ENCODE measurements at places on chromosomes 12 and 14.

DNA sequence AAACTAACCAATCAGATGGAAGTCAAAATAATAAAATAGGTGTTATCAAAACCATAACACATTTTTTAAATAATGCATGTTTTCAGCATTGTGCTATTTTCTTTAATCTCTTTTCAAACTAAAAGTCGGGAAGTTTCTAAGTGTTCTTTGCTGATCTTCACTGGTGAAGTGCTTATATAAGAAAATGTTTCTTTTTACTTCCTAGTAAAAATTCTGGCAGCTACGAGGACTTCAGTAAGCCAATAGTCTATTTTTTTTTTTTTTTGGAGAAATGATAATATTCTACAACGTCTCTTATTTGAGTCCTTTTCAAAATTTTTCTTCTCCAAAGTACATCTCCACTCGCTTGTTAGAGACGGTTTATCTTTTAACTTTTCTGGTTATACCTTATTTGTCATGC lies 448.0 kb downstream of the SLC6A15 start:
- DNase-seq, result no peak

- no peak for DNase-seq
Measured at GRCh38 chr12:46364300-46364696, 8.3 kb downstream of the SLC38A2 start.

DNA sequence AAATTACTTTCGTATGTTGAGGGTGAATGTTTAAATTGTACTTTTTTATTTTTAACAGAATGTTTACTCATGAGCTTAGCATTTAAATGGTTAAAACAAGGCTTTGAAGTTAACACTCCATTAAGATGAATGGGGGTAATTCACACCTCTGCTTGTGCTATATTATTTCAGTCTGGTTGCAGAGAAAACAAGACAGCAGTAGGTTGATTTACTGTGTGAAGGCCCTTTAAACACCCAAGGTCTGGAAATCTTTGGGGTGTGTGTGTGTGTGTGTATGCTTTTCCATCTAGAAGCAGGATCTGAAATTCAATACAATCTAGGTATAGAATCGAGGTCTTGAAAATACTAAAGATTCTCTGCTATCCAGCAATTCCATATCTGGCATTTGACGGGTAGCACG lies 83.8 kb downstream of the SLC38A6 start:
- DNase-seq, result no peak

DNA sequence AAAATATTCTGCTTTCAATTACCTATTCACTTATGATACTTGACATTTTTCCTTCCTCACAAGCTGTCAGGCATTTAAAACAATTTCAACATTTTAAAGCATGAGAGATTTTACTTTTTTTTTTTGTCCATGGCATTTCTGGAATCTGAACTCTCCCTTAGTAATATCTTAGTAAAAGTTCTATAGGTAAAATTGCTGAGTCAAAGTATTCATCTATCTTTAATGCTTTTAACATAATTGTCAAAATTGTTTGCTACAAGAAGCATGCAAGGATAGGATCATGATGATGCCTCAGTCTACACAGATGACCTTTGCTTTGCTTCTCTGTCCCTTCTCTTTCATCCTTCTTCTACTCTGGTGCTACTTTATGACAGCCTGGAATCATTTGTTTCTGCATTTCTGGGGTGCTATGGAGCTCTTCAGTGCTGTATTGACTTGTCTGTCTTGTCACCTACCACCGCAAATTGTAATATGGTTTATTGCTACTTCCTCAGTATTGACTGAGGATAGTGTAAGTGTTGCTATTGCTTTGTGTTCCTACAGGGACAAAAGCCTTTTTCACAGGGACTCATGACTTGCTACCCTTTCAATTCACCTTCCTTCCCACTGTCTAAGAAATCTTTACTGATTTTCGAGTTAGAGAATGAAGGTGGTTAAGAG lies 589.8 kb upstream of the ATP2B1 start:
- DNase-seq, result no peak

DNA sequence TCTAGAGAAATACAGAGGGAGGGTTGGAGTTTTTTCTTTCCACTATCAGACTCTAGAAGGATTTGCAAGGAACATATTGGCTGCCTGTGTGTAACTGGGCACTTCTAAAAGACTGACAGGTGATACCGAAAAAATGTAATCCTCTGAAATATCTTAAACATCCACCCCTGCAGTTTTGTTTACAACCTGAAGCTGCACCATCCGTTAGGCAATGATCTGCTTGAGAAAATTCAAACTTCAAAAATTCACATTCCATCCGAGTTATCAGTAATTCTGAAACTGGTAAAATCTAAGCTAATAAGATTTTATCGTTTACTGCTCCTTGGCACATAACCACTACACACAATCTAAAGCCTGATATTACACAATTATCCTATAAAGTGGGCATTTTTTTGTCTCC lies 528.6 kb downstream of the FUT8 start:
- DNase-seq, result no peak

DNA sequence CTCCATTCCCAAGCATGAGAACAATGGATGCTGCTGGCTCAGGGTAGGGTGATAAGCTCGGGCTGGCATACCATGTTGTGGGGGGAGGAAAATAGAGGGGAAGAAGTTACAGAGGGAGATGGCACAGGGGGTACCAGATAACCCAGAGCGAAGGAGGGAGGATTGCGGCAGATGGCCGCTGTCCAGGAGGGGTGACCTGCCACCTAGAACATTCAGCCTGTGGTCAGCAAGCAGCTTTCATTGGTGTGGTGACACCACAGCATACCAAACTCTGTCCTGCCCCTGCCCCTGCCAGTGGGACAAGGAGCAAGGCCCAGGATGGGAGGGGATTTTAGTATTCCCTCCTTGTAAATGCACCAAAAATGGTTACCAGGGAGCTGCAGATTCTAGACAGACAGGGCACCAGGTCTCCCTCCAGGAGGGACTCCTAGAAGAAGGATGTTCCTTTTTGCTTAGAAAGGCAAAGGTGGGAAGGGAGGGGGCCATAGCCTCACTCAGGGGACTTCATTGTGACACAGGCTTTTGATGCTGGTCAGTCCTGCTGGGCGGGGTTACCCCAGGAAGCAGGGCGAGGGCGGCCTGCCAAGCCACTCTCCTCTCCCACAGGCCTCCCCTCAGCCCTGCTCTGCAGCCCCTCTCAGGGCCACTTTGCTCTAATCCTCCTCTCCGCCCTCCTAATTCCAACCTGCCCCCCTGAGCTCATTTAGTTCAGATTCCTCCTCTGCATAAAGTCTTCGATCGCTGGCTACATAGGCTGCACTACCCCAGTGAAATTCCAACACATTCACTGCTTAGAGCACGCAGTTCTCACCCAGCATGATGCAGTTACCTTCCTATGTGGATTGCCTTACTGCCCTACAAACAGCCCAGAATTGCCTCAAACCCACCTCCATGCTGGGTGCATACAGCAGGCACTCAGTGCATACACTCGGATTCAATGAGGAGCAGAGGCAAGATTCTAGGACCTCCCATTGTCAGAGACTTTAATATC lies 36.0 kb upstream of the PLEKHG6 start:
- no peak for DNase-seq

DNA sequence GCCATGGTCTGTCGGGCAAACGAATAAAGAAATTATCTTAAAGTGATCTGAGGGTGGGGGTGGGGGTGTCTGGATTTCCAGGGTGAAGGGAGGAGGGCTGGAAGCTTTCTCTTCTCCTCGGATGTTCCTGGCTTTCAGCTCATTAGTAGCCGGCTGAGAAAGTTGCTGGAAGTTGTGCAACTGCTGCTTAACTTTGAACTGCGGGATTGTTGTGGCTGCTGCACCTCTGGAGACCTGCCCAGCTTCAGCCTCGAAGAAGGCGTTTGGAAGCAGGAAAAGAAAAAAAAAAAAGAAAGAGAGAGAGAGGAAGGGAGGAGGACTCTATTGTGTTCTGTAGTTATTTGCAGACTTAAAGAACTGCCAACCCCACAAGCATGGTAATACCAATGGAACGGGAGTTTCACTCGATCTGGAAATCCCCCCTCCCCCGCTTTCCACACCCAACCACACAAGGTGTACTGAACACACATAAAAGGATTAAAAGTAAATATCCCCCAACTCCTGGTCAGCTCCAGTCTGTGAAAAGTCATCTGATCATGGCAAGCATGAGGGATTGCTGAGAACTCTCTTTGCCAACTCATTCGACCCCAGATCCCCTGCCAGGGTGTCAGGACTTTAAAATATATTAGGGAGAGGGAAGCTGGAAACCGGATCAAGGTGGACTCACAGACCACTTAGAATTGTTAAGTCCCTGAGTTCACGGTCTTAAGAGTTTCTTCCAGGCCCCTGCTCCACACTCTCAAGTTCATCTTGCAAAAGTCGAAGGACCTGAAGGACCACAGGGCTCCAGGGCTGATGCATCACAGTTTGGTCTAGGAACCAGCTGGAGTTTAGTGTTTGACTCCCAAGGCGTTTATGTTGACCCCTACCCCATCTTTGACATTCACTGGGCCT lies at the start of gene RASSF9:
Gene RASSF9 (minus strand): TSS at position 213 of the 894 bp plus-strand sequence. CDS start 208 bp downstream, at position 5.
- DNase-seq, result no peak

- DNase-seq, result no peak
Measured at GRCh38 chr12:98514982-98515286, 456 bp upstream of the TMPO start.
